Endothelial cell of umbilical vein (primary cell): ENCODE measurements at places on chromosomes 11 and 22. TPM values are rescaled to one million over a fixed set of nuclear protein-coding genes. Genes with fewer than 3 reads are reported as not detected.

- no peak for DNase-seq
Measured at GRCh38 chr11:17476317-17477083, at the start of gene ABCC8. Gene ABCC8 (minus strand): TSS chr11:17476845. CDS start chr11:17476776, 69 bp downstream.

DNA sequence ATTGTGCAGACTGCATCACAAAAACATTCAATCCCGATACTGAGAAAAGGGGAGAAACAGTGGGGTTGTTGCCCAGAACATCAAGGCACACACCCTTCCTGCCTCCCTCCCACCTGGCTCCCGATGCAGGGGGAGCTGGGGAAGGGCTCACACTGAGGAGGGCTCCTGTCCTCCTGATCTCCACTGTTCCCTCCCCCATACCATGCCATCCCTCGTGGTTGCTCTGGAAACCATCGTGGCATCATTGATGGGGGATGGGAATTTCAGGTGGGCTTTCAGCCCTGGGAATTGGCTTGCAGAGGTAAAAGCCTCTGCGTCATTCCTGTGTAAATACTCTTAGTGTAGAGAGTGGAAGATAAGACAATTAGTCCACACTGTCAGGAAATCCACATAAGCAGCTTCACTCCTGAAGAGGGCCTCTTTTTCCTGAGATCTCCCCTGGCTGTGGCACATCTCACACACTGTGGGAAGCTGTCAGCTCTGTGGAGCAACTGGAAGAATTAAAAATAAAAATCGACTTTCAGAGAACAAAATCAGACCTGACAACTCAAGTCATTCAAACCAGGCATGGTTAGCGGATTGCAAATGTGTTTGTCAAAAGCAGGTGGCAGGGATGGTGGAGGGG lies 176.0 kb downstream of the CHST1 start:
- DNase-seq, result no peak

Gene OR5A1
- not detected in 2 replicates for total RNA-seq

Gene KCNJ5
- total RNA-seq, result 0.13 and 0.14 TPM in 2 replicates

GRCh38 chr11:124172101-124172500 lies 11.0 kb upstream of the OR10D3 start:
- DNase-seq, result no peak

- DNase-seq, result no peak
Measured at GRCh38 chr11:102513869-102514268, 16.7 kb downstream of the MMP7 start.

Gene MTA2
- 166 and 176 TPM in 2 replicates for total RNA-seq

GRCh38 chr11:133503236-133503635 lies 29.1 kb downstream of the OPCML start:
- no peak for DNase-seq

DNA sequence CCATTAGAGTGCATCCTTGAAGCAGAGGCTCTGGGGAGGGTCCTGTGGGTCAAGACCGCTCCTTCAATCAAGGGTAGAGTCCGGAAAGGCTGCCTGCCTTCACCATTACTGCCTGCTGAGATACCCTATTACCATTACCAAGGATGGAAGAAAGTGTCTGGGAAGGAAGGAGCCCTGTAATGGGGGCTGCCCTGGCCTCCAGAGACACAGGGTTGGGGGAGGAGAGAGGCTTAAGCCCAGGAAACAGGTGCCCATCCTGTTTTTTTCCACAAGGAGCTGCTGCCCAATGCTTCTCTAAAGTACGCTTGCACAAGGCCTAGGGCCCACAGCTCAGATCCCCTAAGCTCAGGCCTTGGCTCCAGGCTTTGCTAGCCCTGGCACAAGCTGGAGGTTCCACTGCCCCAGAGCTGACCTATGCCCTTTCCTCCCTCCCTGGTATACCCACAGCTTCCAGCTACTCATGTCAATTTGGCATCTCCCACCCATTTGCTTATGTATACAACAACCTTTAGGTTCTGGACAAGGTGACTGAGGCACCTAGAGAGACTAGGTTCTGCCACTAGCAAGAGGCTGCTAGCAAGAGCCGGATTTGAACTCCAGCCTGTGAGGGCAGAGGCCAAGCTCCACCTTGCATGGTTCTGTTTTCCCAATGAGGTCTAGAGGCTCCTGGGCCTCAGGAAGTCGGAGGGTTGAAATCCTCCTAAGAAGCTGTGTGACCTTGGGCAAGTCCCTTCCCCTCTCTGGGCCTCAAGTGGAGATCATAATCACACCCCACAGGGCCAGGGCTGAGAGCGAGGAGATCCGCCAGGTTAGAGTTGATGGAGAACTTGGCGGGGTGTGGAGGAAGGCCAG lies 1.5 kb upstream of the PLCB3 start:
- DNase-seq, result no peak

DNA sequence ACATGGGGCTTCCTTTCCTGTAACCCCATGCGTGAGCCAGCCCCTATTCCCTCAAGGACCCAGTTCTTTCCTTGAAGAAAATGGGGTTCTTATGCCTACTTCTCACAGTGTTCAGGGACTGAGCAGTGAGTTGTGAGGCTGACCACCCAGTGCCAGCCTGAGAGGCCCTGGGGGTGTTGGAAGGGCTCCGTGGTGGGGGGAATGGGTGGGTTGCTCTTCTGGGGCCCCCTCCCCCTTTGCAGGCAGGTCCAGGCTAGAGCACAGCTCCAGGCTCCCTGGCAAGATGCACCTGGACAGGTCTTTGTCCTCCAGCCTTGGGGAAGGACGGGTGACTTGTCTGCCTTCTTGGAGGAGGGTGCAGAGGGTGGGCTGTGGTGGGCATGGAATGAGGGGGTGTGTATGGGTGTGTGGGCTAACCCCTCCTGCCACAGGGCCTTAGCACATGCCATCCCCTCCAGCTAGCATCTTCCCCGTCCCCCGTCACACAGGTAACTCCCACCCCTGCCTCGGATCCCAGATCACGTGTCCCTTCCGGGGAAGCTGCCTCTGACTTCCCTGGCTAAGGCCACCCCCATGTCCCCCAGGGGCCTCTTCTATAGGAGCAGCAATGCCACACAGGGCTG lies 64.6 kb downstream of the MYEOV start:
- DNase-seq, result no peak

Gene RAPSN
- 1.6 TPM in 2 replicates for total RNA-seq

DNA sequence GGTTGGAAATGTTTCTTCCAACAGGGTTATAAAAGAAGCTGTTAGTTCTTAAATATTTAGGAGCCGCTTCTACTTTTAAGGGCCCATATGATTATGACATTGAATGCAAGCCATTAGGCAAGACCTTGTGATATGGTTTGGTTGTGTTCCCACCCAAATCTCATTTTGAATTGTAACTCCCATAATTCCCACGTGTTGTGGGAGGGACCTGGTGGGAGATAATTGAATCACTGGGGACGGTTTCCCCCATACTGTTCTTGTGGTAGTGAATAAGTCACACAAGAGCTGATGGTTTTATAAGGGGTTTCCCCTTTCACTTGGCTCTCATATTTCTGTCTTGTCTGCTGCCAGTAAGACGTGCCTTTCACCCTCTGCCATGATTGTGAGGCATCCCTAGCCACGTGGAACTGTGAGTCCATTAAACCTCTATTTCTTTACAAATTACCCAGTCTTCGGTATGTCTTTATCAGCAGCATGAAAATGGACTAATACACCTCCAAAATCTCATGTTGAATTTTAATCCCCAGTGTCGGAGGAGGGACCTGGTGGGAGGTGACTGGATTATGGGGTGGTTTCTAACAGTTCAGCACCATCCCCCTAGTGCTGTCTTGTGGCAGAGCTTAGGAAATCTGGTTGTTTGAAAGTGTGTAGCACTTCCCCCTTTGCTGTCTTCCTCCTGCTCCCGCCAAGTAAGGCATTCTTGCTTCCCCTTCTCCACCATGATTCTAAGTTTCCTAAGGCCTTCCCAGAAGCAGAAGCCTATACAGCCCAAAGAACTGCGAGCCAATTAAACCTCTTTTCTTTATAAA lies 4.3 kb downstream of the CD59 start:
- DNase-seq, result no peak

GRCh38 chr22:23152238-23153114 lies 7.2 kb downstream of the RAB36 start:
- DNase-seq, result no peak

GRCh38 chr11:2814751-2815150 lies 70.8 kb downstream of the CDKN1C start:
- DNase-seq, result no peak

- no peak for DNase-seq
Measured at GRCh38 chr11:68977781-68978625, 2.8 kb downstream of the MRGPRD start.

Gene NXPE2
- not detected in 2 replicates for total RNA-seq

GRCh38 chr11:84866922-84867321 lies 760.2 kb downstream of the DLG2 start:
- DNase-seq, result no peak

Gene MAP6
- total RNA-seq, result 0.18 TPM in 1 of 2 replicates, not detected in the other

Gene AGBL2
- 0.86 TPM in 1 of 2 replicates, not detected in the other for total RNA-seq
